Right renal pelvis (tissue), 4 donors: ENCODE measurements at places on chromosomes 4 and X. TPM values are rescaled to one million over a fixed set of nuclear protein-coding genes. Genes with fewer than 3 reads are reported as not detected.

- no peak for DNase-seq
Observed at GRCh38 chr4:147822128-147822527, 90.2 kb downstream of the ARHGAP10 start.

DNA sequence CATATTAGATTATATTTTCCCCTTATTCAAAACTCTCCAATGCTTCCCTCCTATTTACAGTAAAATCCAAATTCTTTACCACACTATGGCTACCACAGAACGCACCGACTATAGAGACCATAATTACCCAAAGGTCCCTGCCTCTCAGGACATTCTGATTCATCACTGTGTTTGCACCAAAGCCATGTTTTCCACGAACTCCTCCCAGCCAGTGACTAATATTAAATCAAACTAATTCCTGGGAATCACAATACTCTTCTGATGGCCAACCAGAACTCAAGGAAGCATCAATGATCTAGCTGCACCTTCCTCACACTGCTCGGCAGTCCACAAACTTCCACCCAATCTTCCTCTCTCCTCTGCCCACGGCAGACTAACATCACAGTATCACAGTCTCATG lies 24.2 kb upstream of the EDNRA start:
- DNase-seq: no peak

DNA sequence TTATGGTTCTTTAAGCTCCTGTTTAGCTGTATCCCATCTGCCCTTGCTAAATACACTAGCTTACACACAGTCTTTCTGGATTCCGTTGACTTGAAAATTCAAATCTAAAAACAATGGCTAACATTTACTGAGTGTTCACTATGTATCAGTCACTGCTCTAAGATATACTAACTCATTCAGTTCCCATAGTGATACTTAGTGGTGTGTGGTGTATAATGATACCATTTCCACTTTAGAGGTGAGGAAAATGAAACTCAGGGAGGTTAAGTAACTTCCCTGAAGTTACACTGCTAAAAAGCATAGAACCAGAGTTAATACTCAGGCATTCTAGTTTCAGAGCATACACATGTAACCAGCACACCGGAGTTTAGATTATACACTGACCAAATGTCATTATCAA lies 762.0 kb downstream of the GRID2 start:
- DNase-seq: no peak

- DNase-seq: no peak
Observed at GRCh38 chrX:113539599-113540356, 699.1 kb upstream of the AMOT start.

The OTC gene
- 0.09 TPM for polyA plus RNA-seq

The FAM47E gene
- polyA plus RNA-seq: 9.0 TPM
